ENCODE measurements at places on chromosomes 3 and 15.

- DNase-seq, result no peak
These were observed 858.4 kb upstream of the ARPP21 start for GRCh38 chr3:34780973-34781372.

- DNase-seq, result no peak
These were observed 537.6 kb upstream of the NAALADL2 start for GRCh38 chr3:174321548-174321947.

GRCh38 chr15:73283366-73283962, 85.3 kb downstream of the HCN4 start:
- no peak for DNase-seq

- no peak for DNase-seq
These were observed 89.6 kb downstream of the GMPS start for GRCh38 chr3:155960060-155960459.

DNA sequence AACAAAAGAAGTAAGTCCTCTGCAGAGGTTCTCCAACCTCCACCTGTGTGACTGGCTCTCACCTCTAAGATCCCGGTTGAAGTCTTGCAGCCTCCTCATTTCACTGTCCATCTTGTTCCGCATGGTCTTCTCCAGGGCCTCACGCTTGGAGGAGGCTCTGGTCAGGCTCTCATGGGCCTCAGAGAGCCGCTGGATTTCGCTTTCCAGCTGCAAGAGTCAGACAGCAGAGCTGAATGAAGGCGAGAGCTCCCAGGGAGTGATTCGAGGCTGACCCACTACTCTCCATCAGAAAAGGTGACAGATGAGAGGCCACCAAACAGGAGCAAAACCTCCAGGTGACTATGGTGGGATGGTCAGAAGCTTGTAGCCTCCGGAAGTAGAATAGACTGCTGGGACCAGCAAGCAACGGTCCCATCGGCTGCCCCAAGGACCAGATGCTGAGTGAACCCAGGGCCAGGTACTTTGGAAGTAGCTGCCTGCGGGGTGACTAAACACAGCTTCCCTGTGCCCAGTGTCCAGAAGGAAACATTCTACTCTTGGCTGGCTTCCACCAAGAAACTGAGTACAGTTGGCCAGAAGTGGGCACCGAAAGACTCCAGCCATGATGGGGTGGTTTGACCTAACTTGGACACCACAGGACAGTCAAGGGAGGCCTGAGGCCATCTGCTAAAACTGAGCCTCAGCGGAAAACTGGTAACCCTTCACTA, 7.9 kb downstream of the AMOTL2 start:
- no peak for DNase-seq

DNA sequence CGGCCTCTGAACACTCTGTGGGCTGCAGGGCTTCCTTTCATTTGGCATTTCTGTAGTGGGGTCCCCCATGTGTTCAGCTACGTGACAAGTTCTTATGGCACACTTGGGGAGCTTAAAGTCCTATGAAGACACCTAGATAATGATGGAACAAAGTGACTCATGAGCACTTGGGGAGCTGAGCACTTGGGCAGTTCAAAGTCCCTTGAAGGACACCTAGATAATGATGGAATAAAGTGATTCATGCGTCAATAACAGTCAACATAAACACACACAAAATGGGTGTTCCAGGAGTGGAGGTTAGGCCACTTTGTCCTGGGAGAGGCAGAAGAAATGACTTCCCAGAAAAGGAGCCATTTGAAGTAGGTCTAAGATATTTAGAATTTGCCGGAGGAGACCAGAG, 66.6 kb downstream of the LDHAL6B start:
- no peak for DNase-seq

- DNase-seq, result no peak
These were observed 2.6 kb downstream of the MAP2K1 start for GRCh38 chr15:66389098-66389858.

GRCh38 chr3:78148986-78149717, 1109.3 kb downstream of the ROBO2 start:
- DNase-seq, result peak; percentile 27

GRCh38 chr3:21502656-21503055, 248.4 kb downstream of the ZNF385D start:
- no peak for DNase-seq

GRCh38 chr3:9914559-9915253, 2.2 kb upstream of the IL17RC start:
- DNase-seq, result no peak

- no peak for DNase-seq
These were observed 47.1 kb downstream of the FAH start for GRCh38 chr15:80199869-80200268.

- DNase-seq, result no peak
These were observed 54.0 kb upstream of the LPP start for GRCh38 chr3:188099907-188100306.

GRCh38 chr3:71776538-71776937, 8.4 kb downstream of the PROK2 start:
- DNase-seq, result no peak

DNA sequence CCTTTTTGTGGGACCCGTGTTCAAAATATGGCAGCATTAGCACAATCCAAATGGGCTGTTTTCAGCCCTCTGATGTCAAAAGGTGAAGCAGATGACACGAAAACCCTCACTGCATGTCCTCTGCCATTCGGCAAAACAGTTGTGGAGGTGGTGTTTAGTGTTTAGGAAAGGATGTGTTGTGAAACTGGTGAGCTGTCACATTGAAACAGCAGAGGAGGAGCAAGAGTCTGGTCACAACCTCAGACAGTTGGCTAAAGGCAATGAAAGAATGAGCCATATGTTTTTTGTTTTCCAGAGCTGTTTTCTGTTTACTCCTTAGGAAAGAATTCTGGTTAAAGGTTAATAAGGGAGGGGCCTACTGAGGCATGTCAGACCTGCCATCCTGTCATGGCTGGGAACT, 140.7 kb downstream of the VPS8 start:
- DNase-seq, result no peak

DNA sequence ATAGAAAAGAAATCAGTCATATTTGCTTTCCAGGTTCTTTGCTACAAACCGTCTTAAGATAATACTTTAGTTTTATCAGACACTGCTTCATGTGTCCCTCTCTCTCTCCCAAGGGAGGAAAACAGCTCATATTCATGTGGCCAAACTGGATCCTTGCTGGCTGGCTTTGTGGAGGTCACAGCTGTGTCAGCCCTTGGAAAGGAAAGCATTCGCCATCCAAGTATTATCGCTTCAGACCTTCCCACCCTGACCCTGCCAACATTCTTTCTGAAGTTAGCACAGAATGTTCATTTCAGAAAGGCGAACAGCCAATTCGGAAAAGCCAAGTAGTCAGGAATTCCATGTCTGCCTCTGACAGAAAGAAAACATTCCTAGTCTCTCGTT, 213.6 kb downstream of the FEZF2 start:
- DNase-seq, result peak; percentile 78

DNA sequence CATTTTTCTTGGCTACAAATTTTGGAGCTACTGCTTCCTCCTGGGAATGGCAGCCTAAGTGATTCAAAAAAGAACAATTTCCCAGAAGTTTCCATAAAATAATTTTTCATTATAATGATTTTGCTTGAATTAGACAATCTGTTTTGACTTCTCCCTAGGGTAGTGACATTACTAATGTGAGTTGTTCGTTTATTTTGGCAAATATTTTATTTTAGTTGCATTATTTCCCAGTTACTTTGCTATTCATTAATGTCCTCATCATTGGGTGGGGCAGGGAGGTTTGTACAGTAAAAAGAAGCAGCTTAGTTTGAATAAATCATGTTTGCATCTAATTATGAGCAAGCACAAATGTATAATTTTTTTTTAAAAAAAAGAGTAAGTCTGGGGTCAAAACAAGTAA, 686.6 kb downstream of the ROBO2 start:
- no peak for DNase-seq

- no peak for DNase-seq
These were observed 239.8 kb upstream of the THBS1 start for GRCh38 chr15:39340903-39341645.

DNA sequence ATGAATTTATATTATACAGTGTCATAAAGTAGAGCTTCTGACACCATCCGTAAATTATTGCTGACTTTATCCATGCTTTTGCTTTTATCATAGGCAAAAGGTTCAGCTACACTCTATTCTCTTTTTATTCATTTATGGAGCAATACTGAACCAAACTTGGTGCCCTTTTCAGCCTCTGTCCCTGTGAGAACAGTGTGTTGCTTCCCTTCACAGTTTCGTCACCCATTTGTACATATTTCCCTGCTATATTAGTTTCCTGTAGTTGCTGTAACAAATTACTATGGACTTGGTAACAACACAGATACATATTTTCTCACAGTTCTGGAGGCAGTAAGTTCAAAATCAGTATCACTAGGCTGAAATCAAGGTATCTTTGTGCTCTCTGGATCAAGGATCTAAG, 2.8 kb upstream of the RPL24 start:
- DNase-seq, result no peak

DNA sequence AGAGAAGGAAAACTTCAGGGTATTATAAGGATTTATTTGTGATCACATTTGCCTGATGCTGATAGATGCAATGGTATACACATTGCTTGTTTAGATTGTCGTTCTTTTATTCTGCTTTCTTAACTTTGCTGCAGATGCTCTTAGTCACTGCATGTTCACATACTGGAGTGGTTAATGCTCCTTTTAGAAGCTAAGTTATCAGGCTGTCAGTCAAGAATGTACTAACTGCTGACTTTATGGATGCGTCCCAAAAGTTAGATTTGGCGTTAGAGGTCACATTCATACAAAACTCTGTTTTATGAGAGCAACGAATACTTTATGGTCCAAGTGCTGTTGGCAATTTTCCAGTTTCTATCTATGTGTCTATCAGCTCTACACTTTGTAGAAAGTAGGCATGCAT, 160.7 kb downstream of the BBX start:
- peak; percentile 44 for DNase-seq

GRCh38 chr3:112774293-112774926, 72.3 kb downstream of the CD200R1L start:
- DNase-seq, result peak; percentile 78

GRCh38 chr15:50106457-50106856, 12.6 kb downstream of the ATP8B4 start:
- DNase-seq, result no peak

- DNase-seq, result no peak
These were observed 229.6 kb downstream of the GBE1 start for GRCh38 chr3:81531846-81532245.

DNA sequence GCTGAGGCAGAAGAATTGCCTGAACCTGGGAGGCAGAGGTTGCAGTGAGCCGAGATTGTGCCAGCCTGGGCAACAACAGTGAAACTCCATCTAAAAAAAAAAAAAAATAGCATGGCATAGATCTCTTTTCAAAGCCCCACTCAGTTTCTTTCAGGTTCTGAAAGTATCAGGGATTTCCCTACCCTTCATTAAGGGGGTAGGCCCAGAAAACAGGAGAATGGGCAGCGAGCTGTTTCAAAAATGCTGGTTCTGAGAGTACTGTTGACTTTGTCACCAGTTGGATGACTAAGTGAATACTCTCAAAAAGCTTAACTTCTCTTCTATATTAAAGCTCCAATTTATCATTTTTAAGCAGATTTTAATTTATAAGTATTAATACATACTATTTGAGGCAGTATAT, 72.8 kb downstream of the ARHGAP31 start:
- DNase-seq, result no peak

DNA sequence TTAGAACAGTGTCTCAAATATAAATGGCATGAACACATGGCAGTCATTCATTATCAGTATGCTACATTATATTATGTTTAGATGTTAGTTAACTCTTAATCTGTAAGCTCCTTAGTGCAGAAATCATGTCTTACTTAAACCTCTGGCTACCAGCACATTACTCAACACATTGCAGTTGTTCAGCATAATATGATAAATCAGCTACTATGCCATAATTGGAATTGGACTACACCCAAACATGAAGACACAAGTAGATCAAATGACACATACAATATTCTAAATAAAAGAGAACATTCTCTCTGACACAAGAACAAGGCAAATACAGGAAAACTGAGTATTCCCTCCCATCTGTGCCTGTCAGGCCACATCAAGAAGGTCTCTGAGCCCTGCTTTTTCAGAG, 116.1 kb downstream of the PCCB start:
- no peak for DNase-seq

GRCh38 chr3:152255290-152255689, 13.4 kb upstream of the MBNL1 start:
- no peak for DNase-seq

GRCh38 chr3:73733746-73734145, 109.0 kb upstream of the PDZRN3 start:
- no peak for DNase-seq

DNA sequence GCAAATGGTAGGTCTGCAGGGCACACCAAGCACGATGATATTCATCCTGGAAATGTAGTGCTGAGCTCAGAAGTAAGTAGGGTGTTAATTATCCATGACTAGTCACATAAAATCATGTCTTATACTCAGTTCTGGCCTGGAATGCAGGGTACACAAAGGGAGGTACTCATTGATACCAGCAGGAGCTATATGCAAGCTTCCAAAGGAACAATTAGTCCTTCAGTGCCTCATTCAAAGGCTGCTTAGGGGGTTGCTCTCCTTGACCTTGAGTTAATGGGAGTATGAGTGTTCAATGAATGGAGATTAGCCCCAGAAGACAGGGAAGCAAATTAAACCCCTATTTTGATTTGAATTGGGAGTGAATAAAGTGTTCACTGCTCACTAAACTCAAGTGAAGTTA, 38.3 kb downstream of the CNTN6 start:
- no peak for DNase-seq

GRCh38 chr15:92468991-92469390, 75.3 kb downstream of the ST8SIA2 start:
- DNase-seq, result no peak

- no peak for DNase-seq
These were observed 643.0 kb downstream of the NAALADL2 start for GRCh38 chr3:175502155-175502554.

GRCh38 chr15:93171476-93171875, 82.5 kb upstream of the RGMA start:
- no peak for DNase-seq

GRCh38 chr3:156820692-156821080, 5.5 kb upstream of the LEKR1 start:
- DNase-seq, result peak; percentile 40

DNA sequence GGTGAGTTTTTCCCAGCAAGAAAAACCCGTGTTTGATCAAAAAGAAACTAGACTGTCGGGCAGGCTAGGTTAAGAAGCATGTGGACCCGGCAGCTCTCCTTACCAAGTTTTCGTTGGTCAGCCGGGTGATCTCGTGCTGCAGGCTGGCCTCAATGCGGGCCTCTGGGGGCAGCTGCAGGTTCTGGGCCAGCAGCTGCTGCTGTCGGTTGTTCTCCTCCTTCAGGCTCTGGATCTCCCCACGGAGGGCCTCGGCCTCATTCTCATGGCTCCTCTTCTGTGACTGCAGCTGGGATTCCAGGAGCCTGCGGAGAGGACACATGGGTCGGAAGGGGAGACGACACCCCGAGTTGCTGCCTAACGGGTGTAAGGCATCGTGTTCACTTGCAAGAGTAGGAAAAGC, 44.5 kb upstream of the MYO5C start:
- no peak for DNase-seq

DNA sequence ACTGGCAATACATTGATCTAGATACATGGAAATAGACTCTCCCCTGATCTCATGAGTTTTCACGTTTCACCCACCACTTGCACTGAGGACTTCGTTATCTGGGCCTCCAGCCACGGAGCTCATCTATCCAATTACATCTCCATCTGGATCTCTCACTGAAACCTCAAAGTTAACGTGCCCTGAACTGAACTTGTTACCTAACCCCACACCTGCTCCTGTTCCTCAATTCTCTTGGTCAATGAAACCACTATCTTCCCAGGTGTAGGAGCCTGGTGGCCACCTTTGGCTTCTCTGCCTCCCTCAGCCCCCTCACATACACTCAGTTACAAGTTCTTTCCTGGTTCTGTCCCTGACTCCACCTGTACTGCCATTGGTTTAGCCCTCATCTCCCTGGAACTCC, 9.7 kb downstream of the DGKG start:
- DNase-seq, result no peak
